ENCODE measurements at places on chromosomes 7 and 10. TPM values are rescaled to one million over a fixed set of nuclear protein-coding genes. Genes with fewer than 3 reads are reported as not detected.

The HOXA3 gene
- total RNA-seq: not detected

The MYOZ1 gene
- not detected for total RNA-seq

The KLF14 gene
- total RNA-seq: not detected

The NEBL gene
- 0.12 TPM for total RNA-seq

The C7orf57 gene
- total RNA-seq: not detected

The FOXI2 gene
- total RNA-seq: not detected

The CFAP58 gene
- total RNA-seq: 0.75 TPM

The FAM13C gene
- total RNA-seq: 1.6 TPM

The RPEL1 gene
- 0.12 TPM for total RNA-seq

The ATE1 gene
- 18.3 TPM for total RNA-seq

The FAM25G gene
- total RNA-seq: not detected

The ODAD2 gene
- 0.12 TPM for total RNA-seq

The INSYN2A gene
- 0.15 TPM for total RNA-seq

The SSC4D gene
- 0.68 TPM for total RNA-seq

The UNCX gene
- not detected for total RNA-seq

The ZNF479 gene
- not detected for total RNA-seq

The ZNF680 gene
- 8.6 TPM for total RNA-seq

The KIAA1549 gene
- 0.35 TPM for total RNA-seq

The SFTPD gene
- total RNA-seq: 0.15 TPM

The FAM221A gene
- 3.0 TPM for total RNA-seq

The FXYD4 gene
- total RNA-seq: not detected

The ZNF804B gene
- total RNA-seq: not detected

The SLC29A3 gene
- total RNA-seq: 2.7 TPM

The MIOS gene
- total RNA-seq: 11.9 TPM

The HOXA4 gene
- not detected for total RNA-seq

The PITX3 gene
- total RNA-seq: not detected

The GIMAP6 gene
- total RNA-seq: not detected

The TSPAN33 gene
- 0.12 TPM for total RNA-seq

The SEMA3C gene
- 216 TPM for total RNA-seq

The TMEM213 gene
- total RNA-seq: not detected

The XRCC2 gene
- 0.75 TPM for total RNA-seq

The FAM131B gene
- total RNA-seq: 0.98 TPM

The VGF gene
- not detected for total RNA-seq

The GPNMB gene
- 507 TPM for total RNA-seq

The ASIC3 gene
- total RNA-seq: not detected

The PRSS37 gene
- total RNA-seq: not detected

The VWDE gene
- total RNA-seq: not detected
